ENCODE measurements at places on chromosomes 1 and 21. TPM values are rescaled to one million over a fixed set of nuclear protein-coding genes. Genes with fewer than 3 reads are reported as not detected.

The JAM2 gene
- polyA plus RNA-seq: not detected

The LCE1C gene
- not detected for polyA plus RNA-seq

The C1orf53 gene
- 2.2 TPM for polyA plus RNA-seq

The CNTN2 gene
- 0.69 TPM for polyA plus RNA-seq

The OR2L8 gene
- polyA plus RNA-seq: not detected

The SH3GLB1 gene
- polyA plus RNA-seq: 191 TPM

The DMRTA2 gene
- 0.07 TPM for polyA plus RNA-seq

The OR6F1 gene
- 0.23 TPM for polyA plus RNA-seq

The HCN3 gene
- polyA plus RNA-seq: 4.9 TPM

The PODN gene
- 7.4 TPM for polyA plus RNA-seq

The KRTAP12-4 gene
- polyA plus RNA-seq: not detected

The SCCPDH gene
- polyA plus RNA-seq: 43.0 TPM

The FALEC gene
- polyA plus RNA-seq: 0.40 TPM

The CD1B gene
- polyA plus RNA-seq: not detected

The DENND2C gene
- 4.9 TPM for polyA plus RNA-seq

The ESPN gene
- 1.1 TPM for polyA plus RNA-seq

The CFHR2 gene
- not detected for polyA plus RNA-seq

The HCRTR1 gene
- 0.24 TPM for polyA plus RNA-seq

The SLAMF6 gene
- not detected for polyA plus RNA-seq

The IFI16 gene
- polyA plus RNA-seq: 38.0 TPM

The PTGFR gene
- 35.8 TPM for polyA plus RNA-seq

The SLAMF1 gene
- polyA plus RNA-seq: not detected

The RGS1 gene
- polyA plus RNA-seq: 1.2 TPM

The ERICH3 gene
- polyA plus RNA-seq: 0.05 TPM

The NEGR1 gene
- polyA plus RNA-seq: 23.8 TPM

The SPTA1 gene
- polyA plus RNA-seq: 7.9 TPM

The PCP4L1 gene
- not detected for polyA plus RNA-seq

The NLRP3 gene
- 0.78 TPM for polyA plus RNA-seq

The DDAH1 gene
- 55.1 TPM for polyA plus RNA-seq

The CLCA1 gene
- not detected for polyA plus RNA-seq

The DCDC2B gene
- 0.28 TPM for polyA plus RNA-seq

The MIGA1 gene
- polyA plus RNA-seq: 11.8 TPM

The FCRL1 gene
- polyA plus RNA-seq: 0.61 TPM

The TRIM58 gene
- polyA plus RNA-seq: not detected

The ZNF648 gene
- 0.20 TPM for polyA plus RNA-seq

The SYT11 gene
- polyA plus RNA-seq: 19.5 TPM

The LCE4A gene
- not detected for polyA plus RNA-seq

The ATP1A4 gene
- polyA plus RNA-seq: not detected

The C8B gene
- not detected for polyA plus RNA-seq

The RGS16 gene
- polyA plus RNA-seq: 18.5 TPM

The GNAT2 gene
- polyA plus RNA-seq: not detected

The SH3BGR gene
- 292 TPM for polyA plus RNA-seq

The NPR1 gene
- 12.9 TPM for polyA plus RNA-seq

The L1TD1 gene
- 4.7 TPM for polyA plus RNA-seq
